ENCODE measurements at places on chromosomes 4 and X. TPM values are rescaled to one million over a fixed set of nuclear protein-coding genes. Genes with fewer than 3 reads are reported as not detected.

CXCL6 gene
- 18.7 TPM for total RNA-seq

GRCh38 chr4:68499021-68499420, 51.8 kb downstream of the TMPRSS11E start:
- no peaks in the 10 kb centered on the region for H3K4me1 ChIP-seq
- H3K27ac ChIP-seq: no peak overlapping the region
- H3K36me3 ChIP-seq: no peaks in the 10 kb centered on the region
- no peaks in the 10 kb centered on the region for H3K27me3 ChIP-seq

CD38 gene
- 1.9 TPM for total RNA-seq

- peaks cover 20% of the 10 kb centered on the region for H3K4me1 ChIP-seq
- peak overlapping the region; percentile 59 for H3K4me3 ChIP-seq
- H3K36me3 ChIP-seq: no peaks in the 10 kb centered on the region
Observed at GRCh38 chrX:40175511-40176350, 78.0 kb upstream of the BCOR start.

FRAS1 gene
- 0.74 TPM for total RNA-seq

GRCh38 chr4:140236654-140237169, 82.7 kb upstream of the MAML3 start:
- H3K27ac ChIP-seq: peak overlapping the region; percentile 90
- no peak overlapping the region for H3K4me3 ChIP-seq
- DNase-seq: no peak
- H3K36me3 ChIP-seq: no peaks in the 10 kb centered on the region
- H3K4me1 ChIP-seq: no peaks in the 10 kb centered on the region
- no peaks in the 10 kb centered on the region for H3K27me3 ChIP-seq

BEX5 gene
- 0.81 TPM for total RNA-seq

DNA sequence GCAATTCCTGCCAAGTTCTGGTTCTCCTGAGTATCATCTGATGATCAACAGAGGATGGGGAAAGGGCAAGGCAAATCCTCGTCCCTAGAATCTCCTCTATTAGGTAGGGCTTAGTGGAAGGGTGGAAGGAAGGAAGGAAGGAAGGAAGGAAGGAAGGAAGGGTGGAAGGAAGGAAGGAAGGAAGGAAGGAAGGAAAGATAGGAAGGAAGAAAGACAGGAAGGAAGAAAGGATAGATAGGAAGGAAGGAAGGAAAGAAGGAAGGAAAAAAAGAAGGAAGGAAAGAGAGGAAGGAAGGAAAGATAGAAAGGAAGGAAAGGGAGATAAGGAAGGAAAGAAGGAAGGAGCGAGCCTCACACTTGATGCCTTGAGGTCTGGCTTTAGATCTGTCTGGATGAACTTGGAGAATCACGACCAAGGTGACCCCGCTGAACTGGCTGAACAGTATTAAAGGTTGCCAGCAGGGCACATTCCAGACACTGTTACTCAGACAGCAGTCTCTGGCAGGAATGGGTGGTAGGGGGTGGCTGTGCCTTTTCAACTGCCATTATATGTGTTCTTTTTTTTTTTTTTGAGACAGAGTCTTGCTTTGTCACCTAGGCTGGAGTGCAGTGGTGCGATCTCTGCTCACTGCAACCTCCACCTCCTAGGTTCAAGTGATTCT, 57.1 kb downstream of the MAP7D2 start:
- H3K4me1 ChIP-seq: no peaks in the 10 kb centered on the region
- no peaks in the 10 kb centered on the region for H3K36me3 ChIP-seq
- H3K27ac ChIP-seq: no peak overlapping the region

GRCh38 chr4:4338210-4339001, 48.4 kb downstream of the ZBTB49 start:
- H3K4me3 ChIP-seq: no peak overlapping the region
- no peaks in the 10 kb centered on the region for H3K27me3 ChIP-seq
- no peaks in the 10 kb centered on the region for H3K4me1 ChIP-seq
- no peak overlapping the region for H3K27ac ChIP-seq
- no peak for DNase-seq
- no peaks in the 10 kb centered on the region for H3K36me3 ChIP-seq

MEPE gene
- total RNA-seq: not detected

All from right lobe of liver (tissue), 6 donors.